ENCODE measurements at places on chromosomes 6 and 20. TPM values are rescaled to one million over a fixed set of nuclear protein-coding genes. Genes with fewer than 3 reads are reported as not detected.

- DNase-seq, result no peak
These were observed 16.1 kb downstream of the ZSCAN12 start for GRCh38 chr6:28383235-28384142.

GRCh38 chr6:47047479-47048407 lies 5.6 kb upstream of the ADGRF1 start:
- peak; percentile 97 for DNase-seq

DNA sequence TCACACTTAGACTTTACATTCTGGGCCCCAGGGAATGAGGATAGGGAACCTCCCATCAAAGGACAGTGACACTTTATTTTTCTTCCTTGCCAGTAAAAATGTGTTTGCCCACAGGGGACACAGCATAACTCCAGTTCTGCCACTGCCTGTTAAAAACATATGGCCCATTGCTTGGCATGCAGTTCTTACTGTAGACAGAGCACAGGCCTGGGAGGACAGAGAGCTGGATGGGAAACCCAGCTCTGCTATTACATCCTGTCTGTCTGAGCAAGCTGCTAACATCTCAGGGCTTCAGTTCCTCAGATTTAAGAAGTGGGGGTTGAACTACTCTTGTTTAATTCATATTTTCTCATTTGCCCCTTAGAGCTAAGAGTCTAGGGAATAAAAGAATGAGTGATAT lies 120.2 kb downstream of the AKAP7 start:
- DNase-seq, result no peak

DNA sequence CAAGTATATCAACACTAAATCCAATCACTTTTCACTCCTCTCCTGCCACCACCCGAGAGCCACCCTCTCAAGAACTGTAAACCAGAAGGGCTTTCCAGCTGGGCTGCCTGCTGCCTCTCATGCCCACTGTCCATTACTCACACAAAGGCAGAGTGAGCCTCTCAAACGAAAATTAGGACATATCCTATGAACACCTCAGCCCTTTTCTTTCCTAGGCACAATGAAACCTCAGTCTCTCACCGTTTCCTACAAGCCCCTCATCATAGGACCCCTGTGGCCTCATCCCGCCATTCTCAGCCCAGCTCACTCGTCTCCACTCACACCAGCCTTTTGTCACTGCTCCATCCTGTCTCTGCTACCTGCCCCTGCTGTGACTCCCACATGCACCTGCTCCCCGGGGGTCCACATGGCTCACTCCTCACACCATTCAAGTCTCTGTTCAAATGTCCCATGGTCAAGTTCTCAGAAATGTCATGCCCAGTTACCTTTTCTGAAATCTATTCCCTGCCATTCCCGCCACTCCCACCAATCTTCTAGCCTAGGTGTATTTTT lies 7.4 kb downstream of the HLA-F start:
- no peak for DNase-seq

BLCAP gene
- total RNA-seq, result 91.2 TPM

LCA5 gene
- total RNA-seq, result 5.0 TPM
